ENCODE measurements at places on chromosomes 1 and 21.

DNA sequence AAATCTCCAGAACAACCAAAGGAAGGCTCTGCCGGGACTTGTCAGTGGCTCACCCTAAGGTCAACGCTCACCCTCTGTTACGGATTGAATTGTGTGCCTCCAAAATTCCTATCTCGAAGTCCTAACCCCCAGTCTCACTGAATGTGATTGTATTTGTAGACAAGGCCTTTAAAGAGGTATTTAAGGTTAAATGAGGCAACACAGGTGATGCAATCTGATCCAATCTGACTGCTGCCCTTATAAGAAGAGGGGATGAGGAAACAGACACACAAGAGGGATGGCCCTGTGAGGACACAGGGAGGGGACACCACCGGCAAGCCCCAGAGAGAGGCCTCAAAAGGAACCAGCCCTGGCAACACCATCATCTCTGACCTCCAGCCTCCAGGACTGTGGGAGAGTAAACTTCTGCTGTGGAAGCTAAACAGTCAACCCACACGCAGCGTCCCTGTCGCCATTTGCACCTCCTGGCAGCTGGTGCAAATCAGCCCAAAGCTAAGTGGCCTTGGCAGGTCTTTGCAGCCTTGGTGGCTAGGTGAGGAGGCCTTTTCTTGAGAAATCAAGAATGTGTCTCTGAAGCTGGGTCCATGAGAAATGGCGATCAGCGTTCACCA lies 24.2 kb downstream of the UBASH3A start:
- DNase-seq: no peak

DNA sequence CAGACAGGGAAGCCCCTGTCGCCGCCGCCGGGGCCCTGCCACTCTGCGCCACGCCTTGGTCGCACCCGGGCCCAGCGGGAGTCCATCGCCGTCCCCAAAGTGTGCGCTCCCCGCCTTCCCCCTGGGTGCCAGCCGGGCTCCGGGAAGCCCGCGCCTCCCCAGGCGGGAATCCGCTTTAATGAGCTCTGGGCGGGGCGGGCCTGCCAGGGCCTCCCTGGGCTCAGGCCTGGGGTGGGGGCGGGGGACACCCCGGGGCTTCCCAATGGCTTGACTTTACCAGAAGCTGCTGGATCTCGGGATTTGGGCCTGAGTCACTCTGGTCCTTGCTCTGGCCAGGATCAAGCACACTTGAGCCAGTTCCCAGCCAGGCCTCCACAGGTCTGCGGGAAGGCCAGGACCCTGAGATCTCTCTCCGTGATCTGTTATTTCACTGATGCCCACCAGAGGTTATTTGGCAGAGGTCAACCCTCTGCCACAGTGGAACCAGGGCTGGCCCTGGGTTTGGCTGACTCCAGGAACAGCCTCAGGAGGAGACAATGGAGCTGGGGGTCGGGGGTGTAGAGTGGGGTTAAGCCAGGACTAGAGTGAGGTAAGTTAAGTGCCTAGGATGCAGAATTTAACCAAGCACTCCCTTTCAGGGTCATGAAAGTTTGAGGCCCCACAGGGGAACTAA lies 178.4 kb upstream of the EDN2 start:
- DNase-seq: no peak

- DNase-seq: no peak
Measured at GRCh38 chr1:114208714-114209113, 55.0 kb upstream of the SYT6 start.

GRCh38 chr21:45787371-45787770 lies 143.8 kb downstream of the PCBP3 start:
- no peak for DNase-seq
